ENCODE measurements at places on chromosomes 3 and 15.

- no peak for DNase-seq
These were observed 1.6 kb downstream of the CDV3 start for GRCh38 chr3:133575086-133575485.

- no peak for DNase-seq
These were observed 8.1 kb upstream of the VPS39 start for GRCh38 chr15:42215913-42216829.

GRCh38 chr3:53081318-53081717 lies 35.4 kb upstream of the SFMBT1 start:
- DNase-seq: no peak

DNA sequence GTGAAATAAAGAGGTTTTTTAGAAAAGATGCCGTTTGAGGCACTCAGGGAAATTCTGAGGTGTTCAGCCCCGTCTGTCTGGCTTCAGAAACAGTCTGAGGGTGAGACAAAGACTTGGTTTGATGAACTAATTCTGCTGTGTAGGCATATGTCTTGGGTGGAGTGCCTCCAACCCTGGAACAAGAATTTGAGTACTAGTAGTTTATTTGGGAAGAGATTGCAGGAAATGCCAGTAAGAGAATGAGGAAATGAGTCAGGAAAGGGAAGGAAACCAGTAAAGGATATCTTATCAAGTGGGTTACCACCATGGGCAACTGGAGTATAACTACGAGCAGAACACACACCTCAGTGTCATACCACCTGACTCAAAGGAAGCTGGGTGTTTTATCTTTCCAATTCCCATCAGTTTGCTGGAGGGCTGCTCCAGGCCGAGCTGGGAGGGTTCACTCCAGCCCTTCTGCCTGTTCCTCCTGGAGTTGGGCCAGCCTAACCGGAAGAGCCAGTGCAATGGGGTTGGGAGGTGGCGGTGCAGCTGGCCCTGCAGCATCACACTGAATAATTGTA lies 75.3 kb downstream of the TGFBR2 start:
- DNase-seq: peak; percentile 61

DNA sequence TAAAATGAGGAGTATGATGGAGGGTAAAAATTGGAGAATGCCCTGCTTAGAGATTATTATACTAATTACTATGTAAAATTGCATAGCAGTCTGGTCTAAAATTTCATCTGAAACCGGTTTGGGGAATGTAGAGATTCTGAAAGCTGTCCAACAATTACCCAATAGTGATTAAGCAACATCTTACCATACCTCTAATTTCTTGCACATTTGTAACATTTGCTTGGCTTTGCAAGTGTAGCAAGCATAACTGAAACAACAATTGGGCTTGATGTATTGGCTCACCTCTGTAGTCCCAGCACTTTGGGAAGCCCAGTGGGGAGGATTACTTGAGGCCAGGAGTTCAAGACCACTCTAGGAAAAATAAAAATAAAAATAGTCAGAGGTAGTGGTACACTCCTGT lies 17.4 kb downstream of the AADACL2 start:
- no peak for DNase-seq

- DNase-seq: no peak
These were observed 123.4 kb downstream of the CHSY1 start for GRCh38 chr15:101128221-101129015.

GRCh38 chr3:140334132-140334929 lies 343.5 kb upstream of the TRIM42 start:
- no peak for DNase-seq

DNA sequence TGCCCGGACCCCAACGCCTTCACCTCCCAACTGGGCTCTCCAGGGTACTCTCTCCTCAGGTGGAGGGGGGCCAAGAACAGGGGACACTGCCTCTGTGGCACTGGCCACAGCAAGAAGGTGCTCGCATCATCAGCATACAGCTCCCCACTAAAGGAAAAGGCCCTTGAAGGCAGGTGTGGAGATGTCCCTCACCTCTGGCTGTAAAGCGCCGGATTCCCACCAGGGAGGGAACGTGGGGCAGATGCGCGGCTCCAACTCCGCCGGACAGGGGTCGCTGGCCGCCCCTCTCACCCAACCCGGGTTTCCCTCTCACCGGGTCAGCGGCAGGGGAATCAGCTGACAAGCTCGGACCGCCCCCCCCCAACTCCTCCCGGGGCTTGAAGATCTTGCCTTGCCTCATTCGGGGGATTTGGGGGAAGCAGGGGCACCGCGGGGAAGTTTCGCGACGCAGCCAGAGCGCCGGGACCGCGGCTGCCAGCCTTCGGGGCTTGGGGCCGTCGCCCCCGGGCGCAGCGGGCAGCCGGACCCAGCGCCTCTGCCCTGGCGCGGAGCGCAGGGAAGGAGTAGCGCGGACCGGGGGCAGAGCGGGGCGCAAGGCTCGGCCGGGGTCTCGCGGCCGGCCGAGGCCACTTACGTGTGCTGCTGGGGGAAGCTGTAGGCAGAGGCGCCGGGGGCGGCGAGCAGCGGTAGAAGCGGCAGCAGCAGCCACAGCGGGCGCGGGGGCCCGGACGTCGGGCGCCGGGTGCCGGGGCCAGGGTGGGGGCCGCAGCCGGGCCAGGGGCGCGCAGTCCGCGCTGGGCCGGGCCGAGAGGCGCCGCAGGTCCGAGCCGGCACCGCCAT lies 630 bp downstream of the CACNA2D2 start:
- no peak for DNase-seq

GRCh38 chr3:178454726-178455125 lies 81.5 kb upstream of the KCNMB2 start:
- peak; percentile 26 for DNase-seq

- no peak for DNase-seq
These were observed 205.9 kb downstream of the P3H2 start for GRCh38 chr3:189914799-189915198.

DNA sequence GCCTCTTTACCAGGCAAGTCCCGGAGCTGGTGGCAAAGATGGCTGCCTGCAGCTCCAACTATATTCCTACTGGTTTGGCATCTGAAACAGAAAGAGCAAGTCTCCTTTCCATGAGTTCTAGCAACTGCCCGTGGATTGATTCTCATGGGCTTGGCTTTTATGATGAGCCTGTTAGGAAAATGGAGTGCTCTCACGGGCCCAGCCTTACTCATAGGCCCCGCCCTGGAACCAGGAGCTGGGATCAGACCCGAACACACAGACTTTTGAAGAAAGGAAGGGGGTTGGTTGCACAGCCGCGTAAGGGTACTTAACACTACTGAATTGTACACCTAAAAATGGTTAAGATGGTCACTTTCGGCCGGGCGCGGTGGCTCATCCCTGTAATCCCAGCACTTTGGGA lies 2.9 kb downstream of the NRROS start:
- DNase-seq: no peak

DNA sequence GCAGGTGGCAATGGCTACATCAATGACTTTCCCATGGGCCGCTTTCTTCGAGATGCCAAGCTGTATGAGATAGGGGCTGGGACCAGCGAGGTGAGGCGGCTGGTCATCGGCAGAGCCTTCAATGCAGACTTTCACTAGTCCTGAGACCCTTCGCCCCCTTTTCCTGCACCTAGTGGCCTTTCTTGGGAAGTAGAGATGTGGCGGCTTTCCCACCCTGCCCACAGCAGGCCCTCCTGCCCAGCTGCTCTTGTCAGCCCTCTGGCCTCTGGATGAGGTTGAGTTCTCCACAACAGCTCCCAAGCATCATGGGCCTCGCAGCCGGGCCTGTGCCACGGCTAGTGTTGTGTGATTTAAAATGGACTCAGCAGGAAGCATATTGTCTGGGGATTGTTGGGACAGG lies 12.5 kb downstream of the IVD start:
- no peak for DNase-seq

- no peak for DNase-seq
These were observed 19.7 kb downstream of the DAPK2 start for GRCh38 chr15:64026591-64026990.

- no peak for DNase-seq
These were observed 35.9 kb downstream of the ASB7 start for GRCh38 chr15:100638177-100638730.
